ENCODE measurements at places on chromosomes 12 and 14. TPM values are rescaled to one million over a fixed set of nuclear protein-coding genes. Genes with fewer than 3 reads are reported as not detected.

Gene RNASE1
- 256 TPM for total RNA-seq

Gene KLRC3
- total RNA-seq, result not detected

Gene PPP4R3A
- 48.0 TPM for total RNA-seq

Gene MRPL42
- total RNA-seq, result 49.5 TPM

Gene PLEK2
- total RNA-seq, result not detected

Gene RPS6KL1
- 20.7 TPM for total RNA-seq

Gene MYF5
- total RNA-seq, result not detected

Gene RNASE3
- not detected for total RNA-seq

Gene FITM1
- total RNA-seq, result 135 TPM

Gene KRT85
- total RNA-seq, result not detected

Gene NOS1
- 0.09 TPM for total RNA-seq

- no peak for DNase-seq
Observed at GRCh38 chr12:75271576-75271975, 58.5 kb downstream of the CAPS2 start.

DNA sequence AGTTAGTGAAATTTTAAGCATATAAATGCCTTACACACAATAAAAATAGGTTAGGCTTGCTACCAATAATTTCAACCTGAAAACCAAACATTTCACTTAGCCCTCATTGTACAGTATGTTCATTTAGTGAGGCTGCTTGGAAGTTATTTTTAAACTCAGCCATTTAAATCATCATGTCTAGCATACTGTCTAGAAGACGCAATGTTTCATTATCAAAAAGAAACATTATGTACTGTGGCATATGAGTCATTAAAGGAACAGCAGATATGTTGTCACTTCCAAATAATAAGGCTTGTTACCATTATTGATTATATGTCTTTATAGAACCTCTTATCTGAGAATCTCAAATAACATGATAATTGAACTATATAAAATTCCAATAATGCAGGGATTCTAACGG lies 304.7 kb downstream of the RMST start:
- DNase-seq, result no peak

DNA sequence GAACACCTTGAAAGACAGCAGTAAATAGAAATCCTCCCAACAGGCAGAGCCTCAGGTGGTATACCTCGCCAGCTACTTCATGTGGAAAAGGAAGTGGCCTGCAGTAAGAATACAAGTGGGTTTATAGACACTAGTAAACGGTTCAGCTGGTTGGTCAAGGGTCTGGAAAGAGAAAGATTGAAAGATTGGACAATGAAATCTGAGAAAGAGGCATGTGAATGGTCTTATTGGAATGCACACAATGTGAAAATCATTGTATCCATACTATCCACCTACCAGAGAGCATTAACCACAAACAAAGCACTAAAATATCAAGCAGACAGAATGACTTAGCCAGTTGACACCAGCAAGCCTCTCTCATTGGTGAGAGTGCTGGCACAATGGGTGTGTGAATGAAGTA lies 98.2 kb downstream of the SSPN start:
- DNase-seq, result no peak

GRCh38 chr12:92879698-92880322 lies 49.3 kb downstream of the EEA1 start:
- DNase-seq, result no peak

GRCh38 chr12:58883576-58884334 lies 36.5 kb downstream of the LRIG3 start:
- no peak for DNase-seq

DNA sequence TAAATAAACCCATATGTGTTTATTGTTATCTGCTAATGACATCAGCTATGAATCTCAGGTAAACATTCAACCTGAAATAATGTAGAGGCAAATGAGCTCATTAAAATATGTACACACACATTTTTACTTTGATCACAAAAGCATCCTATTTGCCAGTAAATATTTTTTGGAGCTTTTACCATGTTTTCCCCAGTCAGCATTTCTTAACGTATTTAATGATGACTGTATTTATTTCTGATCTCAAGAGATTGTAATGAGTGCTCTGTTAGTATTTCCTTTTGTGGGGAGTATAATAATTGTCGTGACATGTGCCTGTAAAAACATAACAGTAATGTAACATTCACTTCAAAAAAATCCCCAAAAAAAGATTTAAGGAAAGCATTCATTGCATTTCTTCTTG lies 52.1 kb downstream of the FRMD6 start:
- no peak for DNase-seq

- DNase-seq, result no peak
Observed at GRCh38 chr12:56286044-56286830, 13.9 kb downstream of the CS start.

- DNase-seq, result no peak
Observed at GRCh38 chr12:127589541-127589940, 677.4 kb upstream of the TMEM132C start.

GRCh38 chr14:60327447-60328331 lies 78.7 kb downstream of the PPM1A start:
- peak; percentile 16 for DNase-seq

GRCh38 chr14:104789752-104790743 lies 5.5 kb downstream of the AKT1 start:
- peak; percentile 16 for DNase-seq

GRCh38 chr14:105476831-105477659 lies 2.4 kb downstream of the CRIP2 start:
- DNase-seq, result peak; percentile 67

- DNase-seq, result no peak
Observed at GRCh38 chr12:95848575-95849388, 10.0 kb upstream of the SNRPF start.

DNA sequence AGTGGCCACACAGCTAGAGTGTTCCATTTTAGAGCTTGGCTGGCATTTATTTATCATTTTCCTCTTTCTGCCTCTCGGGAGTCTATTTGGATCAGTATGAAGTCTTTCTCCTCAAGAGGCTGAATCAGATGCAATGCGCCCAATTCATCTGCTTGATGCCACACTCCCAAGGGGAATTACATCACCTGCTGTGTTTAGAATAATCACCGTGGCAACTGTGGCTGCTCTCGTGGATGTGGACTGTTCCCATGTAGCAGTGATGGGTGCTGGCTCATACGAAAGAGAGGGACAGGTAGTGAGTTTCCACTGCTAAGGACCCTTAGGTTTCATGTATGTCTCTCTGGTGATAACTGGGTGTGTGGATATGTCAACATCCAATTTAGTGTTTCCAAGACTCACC lies 70.7 kb downstream of the SRRM4 start:
- no peak for DNase-seq

DNA sequence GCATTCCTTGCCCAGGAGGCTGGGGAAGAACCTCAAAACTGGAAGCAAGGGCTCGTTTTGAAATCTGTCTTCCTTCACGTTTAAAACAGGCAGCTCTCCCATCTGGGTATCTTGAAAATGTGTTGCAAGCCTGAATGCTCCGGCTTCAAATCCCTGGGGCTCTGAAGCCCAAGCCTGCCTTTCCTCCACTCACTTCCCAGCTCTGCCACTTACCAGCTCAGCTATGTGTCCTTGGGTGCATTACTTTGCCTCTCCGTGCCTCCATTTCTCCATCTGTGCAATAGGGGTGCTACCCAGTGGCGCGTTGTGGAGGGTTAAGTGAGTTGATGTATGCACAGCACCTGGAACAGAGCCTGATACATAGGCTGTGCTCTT lies 97.6 kb downstream of the GCH1 start:
- no peak for DNase-seq

DNA sequence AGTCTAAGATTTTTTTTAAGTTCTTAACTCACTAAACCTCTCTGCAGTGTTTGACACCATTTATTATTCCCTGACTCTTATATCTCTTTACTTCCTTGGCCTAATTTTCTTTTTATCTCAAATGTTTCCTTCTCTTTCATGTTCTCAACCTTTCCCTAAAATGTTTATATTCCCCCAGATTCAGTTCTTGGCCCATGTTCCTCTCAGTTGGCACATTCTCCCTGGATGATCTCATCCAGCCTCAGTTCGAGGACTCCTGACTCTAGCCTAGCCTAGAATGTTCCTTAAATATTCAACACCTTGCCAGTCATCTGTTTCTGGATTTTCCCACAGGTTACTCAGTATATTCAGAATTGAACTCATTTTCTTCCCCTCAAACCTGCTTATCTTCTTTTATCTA lies 81.3 kb downstream of the SCN8A start:
- no peak for DNase-seq

DNA sequence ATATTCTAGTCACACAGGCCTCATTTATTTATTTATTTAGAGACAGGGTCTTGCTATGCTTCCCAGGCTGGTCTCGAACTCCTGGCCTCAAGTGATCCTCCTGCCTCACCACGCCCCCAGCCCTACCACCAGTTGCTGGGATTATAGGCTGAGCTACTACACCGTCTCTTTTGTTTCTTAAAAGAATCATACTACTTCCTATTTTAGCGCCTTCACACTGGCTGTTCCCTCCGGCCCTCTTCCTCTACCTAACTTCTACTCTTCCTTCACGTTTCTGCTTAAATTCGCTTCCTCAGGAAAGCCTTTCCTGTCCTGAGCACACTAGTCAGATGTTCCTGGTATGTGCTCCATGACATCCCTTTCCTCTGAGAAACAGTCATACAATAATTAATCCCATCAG lies 6.4 kb upstream of the MRPL42 start:
- DNase-seq, result no peak

- DNase-seq, result no peak
Observed at GRCh38 chr12:94225947-94226630, 77.7 kb downstream of the PLXNC1 start.

DNA sequence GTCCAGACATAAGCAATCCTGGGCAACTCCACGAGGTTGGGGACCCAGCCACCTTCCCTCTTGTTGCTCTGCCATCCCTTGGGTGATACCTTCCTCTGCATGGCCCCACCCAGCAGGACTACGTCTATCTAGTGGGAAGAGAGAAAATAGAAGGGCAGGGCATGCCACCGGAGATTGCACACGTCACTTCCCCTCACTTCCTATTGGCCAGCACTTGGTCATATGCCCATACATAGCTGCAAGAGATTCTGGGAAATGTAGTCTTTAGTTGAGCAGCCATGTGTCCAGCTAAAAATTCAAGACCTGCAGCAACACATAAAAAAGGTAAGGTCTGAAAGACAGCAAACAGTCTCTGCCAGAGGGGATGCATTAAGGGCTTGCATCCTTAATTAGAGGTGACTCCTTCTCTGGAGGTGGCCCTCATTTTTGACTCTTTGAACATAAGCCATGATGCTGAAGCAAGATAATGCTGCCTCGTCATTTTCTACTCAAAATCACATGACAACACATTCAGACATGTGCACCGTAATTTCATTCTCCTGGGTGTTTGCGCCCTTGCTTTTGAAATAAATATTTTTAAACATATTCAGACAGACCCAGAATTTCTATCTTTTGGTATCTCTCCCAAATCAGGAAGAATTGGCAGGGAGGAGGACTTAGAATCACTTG lies 91.8 kb upstream of the PWP1 start:
- no peak for DNase-seq

DNA sequence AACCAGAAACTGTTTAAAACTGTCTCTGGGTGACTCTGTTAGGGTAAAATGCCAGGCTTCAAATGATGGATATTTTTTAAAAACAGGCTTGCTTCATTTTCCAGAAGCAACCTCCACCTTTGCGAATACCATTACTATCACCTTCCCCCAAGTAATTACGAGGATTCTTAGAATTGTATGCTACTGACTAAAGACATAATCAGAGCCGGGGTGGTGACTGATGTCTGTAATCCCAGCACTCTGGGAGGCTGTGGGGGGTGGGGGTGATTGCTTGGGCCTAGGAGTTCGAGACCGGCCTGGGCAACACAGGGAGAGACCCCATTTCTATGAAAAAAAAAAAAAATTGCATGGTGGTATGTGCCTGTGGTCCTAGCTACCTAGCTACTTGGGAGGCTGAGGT lies 38.3 kb downstream of the FGD6 start:
- no peak for DNase-seq

GRCh38 chr14:75217508-75218206 lies 41.2 kb upstream of the TMED10 start:
- DNase-seq, result no peak

GRCh38 chr12:67758119-67758518 lies 109.6 kb downstream of the DYRK2 start:
- DNase-seq, result no peak

DNA sequence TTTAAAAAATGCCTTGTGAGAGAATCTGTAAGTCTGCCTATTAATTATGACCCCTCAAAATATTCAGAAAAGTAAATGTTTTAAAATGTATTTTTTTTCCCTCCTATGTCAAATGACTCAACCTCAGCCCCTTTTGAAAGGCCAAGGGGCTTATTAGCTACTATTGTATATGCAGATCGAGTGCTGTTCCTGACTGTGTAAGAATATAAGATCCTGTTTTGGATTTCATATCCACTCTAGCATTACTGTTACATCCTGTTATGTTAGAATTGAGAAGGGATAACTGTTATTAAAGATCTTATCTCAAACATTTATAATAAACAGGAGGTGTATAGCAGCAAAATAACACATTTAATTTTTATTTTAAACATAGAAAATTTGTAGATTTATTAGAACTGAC lies 46.6 kb upstream of the TPH2 start:
- no peak for DNase-seq

DNA sequence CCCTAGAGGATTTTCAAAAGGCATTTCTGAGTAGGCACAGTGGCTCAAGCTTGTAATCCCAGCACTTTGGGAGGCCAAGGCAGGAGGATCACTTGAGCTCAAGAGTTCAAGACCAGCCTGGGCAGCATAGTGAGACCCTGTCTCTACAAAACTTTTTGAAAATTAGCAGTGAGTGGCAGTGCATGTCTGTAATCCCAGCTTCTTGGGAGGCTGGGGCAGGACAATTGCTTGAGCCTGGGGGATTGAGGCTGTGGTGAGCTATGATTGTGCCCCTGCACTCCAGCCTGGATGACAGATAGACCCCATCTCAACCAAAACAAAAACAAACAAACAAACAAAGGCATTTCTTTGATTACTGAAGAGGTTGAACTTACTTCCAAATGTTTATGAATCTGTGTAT lies 201.4 kb downstream of the KIF26A start:
- DNase-seq, result no peak

- no peak for DNase-seq
Observed at GRCh38 chr14:105228562-105228961, 19.8 kb upstream of the BTBD6 start.

DNA sequence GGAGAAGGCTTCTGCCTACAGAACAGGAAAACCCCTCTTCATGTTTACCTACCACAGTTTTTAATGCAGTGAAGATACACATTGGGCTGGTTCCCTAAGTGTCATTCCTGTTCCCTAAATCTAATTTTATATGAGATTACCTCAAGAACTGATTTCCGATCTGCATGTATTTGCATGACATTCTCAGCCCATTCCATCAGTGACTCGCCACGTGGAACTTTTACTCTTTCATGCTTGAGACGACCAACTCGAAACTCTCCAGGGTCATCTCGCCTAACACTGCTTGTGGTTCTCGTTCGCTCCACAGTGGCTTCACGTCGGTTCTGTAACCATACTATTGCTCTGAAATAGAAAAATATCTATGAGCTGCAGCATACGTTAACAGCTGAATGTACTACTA lies 83.1 kb upstream of the STRN3 start:
- DNase-seq, result no peak

GRCh38 chr12:49261721-49262120 lies 3.2 kb upstream of the TUBA1C start:
- DNase-seq, result no peak

Data from right cardiac atrium (tissue), 5 donors.